ENCODE measurements at places on chromosomes 1 and 21.

DNA sequence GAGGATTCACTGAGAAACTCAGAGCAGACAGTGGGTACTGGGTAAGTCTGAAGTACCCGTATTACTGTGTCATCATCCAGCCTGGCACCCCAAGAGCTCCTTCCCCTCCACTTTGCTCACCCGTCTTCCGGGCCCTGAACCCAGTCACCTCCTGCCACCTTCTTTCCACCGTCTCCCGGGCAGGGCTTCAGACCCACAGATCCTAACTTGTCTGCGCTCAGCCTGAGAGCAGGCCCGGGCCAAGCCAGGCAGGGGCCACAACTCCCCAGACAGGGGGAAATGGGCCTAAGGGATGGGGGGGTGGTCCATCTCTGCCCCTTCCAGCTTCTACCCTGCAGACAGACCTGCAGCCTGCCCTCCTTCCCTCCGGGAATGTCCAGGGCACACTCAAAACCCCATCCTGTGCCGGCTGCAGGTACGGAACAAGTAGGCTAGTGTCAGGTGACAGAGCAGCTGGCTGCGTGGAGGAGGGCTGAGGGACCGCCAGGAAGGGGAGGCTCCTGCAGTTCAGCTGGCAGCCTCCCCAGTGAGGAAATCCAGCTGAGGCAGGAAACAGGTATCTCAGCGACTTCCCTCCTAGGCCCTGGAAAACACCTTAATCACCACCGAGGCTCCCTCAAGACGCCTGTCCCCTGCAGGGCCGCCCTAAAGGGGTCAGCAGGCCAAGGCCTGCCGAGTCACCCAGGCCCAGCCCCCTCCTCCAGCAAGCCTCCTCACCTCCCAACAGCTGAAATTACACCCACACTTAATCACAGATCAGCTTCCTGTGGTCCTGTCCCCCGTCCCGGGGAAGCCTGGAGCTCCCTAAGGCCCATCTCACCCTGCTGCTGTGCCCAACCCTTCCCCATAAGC lies 3.5 kb downstream of the HSPG2 start:
- no peak for DNase-seq

- DNase-seq, result no peak
These were observed 38.4 kb upstream of the FOXO6 start for GRCh38 chr1:41322835-41323234.

DNA sequence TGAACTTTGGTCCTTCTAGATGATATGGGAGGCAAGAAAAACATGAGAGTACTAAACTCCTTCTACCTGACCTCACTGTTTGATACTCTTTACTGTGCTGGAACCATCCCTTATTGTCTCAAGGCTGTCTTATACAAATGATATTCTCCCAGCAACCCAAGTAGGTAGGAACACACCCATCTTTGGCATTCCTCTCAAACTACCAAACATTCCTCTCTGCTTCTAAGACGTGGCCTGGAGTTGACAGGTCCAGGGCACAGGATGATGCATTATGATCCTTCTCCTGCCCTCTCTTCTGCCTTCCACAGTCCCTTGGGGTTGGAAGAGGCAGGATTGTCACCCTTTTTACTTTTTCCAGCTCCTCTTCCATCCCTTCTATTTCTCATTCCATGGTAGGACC lies 90.5 kb downstream of the SPATA17 start:
- no peak for DNase-seq

- DNase-seq, result no peak
These were observed 296.2 kb downstream of the LRRIQ3 start for GRCh38 chr1:73901738-73902137.

- no peak for DNase-seq
These were observed 204.1 kb downstream of the CRB1 start for GRCh38 chr1:197472141-197472540.

DNA sequence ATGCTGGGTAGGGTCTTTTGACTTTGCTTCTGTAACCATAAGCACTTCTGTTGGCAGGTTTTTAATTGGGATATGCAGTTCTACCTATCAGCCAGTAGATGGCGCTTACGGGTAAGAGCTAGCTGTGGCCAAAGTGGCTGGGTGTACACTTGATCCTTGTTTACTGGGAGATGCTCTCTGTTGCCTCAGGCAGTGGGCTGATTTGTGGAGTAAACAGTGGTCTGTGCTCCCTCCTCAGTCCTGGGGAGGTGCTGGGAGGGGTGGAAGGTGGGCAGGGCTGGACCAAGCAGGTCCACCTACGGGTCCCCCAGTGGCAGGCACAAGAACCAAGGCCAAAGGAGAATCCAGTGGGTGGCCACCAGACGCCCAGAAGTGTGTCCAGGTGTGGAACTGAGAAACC lies 43.4 kb downstream of the RALGPS2 start:
- no peak for DNase-seq

- DNase-seq, result no peak
These were observed 886.9 kb downstream of the AMY1C start for GRCh38 chr1:104636581-104636980.

DNA sequence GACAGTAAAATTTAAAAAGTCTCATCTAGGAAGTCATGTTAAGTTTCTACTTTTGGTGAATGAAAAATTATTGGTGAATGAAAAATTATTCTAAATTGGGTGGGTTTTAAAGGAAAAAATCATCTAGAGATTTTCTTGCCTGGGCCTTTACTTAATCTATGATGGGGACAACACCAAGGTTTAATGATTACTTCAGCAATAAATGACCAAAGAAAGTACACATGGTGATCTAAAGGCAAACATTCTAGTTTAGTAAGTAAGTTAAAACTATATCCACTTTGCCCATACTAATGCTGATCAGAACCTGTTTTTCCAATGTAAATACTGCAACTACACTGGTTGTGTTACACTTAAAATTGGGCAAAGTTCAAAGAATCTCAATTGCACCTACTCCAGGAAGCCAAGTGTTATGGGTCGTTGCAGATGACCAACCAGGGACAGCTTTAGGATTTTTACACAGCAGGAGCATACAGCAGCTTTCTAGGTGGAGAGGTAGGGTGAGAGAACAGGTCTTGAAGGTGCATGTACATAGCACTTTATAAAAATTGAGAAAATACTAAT lies 14.6 kb upstream of the RPL5 start:
- no peak for DNase-seq

GRCh38 chr1:167933788-167934187 lies 2.7 kb upstream of the DCAF6 start:
- DNase-seq, result no peak

GRCh38 chr1:221699577-221699976 lies 42.3 kb downstream of the DUSP10 start:
- DNase-seq, result peak; percentile 76

GRCh38 chr1:213423041-213423440 lies 372.0 kb downstream of the RPS6KC1 start:
- DNase-seq, result no peak
